Small intestine (tissue), 16 donors: ENCODE measurements at places on chromosomes 4 and X. TPM values are rescaled to one million over a fixed set of nuclear protein-coding genes. Genes with fewer than 3 reads are reported as not detected.

GRCh38 chr4:60314416-60314815 is 885.7 kb upstream of the ADGRL3 start:
- H3K4me3 ChIP-seq, result no peak overlapping the region
- no peak overlapping the region for H3K27ac ChIP-seq
- H3K4me1 ChIP-seq, result no peaks in the 10 kb centered on the region

DNA sequence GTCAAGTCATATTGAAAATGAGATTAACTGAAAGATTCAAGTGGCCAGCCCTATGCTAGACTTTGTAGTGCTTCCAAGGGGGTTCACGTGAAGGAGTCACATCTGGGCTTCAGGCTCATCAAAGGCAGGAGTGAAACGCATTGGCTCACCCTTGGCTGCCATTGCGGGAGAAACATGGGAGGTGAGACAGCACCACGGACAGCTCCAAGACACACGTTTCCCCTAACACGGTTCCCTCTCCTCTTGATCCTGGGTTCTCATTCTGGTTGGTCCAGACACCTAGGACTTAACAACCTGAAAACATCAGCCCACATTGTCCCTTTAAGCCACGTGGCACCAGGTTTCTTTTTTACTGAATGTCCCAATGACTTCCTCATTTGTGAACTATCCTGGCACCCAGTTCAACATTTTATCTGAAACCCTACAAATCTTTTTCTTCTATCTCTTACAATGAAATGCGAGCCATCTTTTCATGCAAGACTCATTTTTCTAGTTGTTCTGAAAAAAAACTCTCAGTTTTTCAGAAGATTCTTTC is 279.0 kb upstream of the VCX3A start:
- H3K4me3 ChIP-seq, result no peak overlapping the region
- DNase-seq, result no peak
- no peaks in the 10 kb centered on the region for H3K27me3 ChIP-seq
- H3K4me1 ChIP-seq, result no peaks in the 10 kb centered on the region
- no peak overlapping the region for H3K27ac ChIP-seq
- no peaks in the 10 kb centered on the region for H3K36me3 ChIP-seq

DNA sequence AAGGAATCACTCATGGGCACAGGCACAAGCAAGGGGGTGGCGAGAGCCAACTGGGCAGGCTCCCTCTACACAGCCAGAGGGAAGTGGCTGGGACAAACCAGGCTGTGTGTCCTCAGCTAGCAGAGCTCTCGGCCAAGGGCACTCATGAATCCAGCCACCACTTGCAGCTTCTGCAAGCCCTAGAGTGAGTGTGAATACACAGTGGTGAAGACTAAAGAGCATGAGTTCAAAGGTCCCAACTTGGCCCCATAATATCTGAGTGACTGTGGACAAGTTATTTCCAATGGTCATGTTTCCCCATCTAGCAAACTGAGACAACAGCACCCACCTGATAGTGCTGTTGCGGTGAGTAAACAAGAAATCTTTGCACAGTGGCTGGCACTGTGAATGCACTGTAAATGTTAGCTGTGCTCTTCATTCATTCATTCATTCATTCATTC is 51.7 kb downstream of the ADGRG2 start:
- no peak for DNase-seq
- no peaks in the 10 kb centered on the region for H3K27me3 ChIP-seq
- H3K4me1 ChIP-seq, result no peaks in the 10 kb centered on the region
- H3K36me3 ChIP-seq, result no peaks in the 10 kb centered on the region
- H3K27ac ChIP-seq, result no peak overlapping the region

- H3K4me1 ChIP-seq, result no peaks in the 10 kb centered on the region
- H3K36me3 ChIP-seq, result no peaks in the 10 kb centered on the region
Observed at GRCh38 chr4:121168446-121169281, 4.5 kb upstream of the TNIP3 start.

- no peak overlapping the region for H3K27ac ChIP-seq
- DNase-seq, result no peak
- H3K4me1 ChIP-seq, result no peaks in the 10 kb centered on the region
- H3K36me3 ChIP-seq, result no peaks in the 10 kb centered on the region
- no peak overlapping the region for H3K4me3 ChIP-seq
Observed at GRCh38 chr4:72631296-72631695, 62.3 kb upstream of the ADAMTS3 start.

DNA sequence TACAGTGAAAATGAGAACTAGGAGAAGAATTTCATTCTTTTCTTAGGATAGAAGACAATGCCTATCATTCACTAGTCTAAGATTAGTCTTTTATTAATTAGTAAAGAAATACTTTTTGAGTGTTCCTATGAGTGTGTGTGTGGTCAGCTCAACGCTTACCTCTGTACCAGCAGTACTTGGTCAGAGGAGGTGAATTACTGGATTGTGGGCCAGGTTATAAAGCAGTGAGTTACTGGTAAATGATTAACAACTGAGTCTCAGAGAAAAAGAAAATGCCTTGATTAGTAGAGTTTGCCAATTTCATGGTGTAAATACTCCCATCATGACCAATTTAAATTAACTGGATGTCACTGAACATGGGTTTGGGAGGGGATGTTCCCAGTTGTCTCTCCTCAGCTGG is 444.6 kb downstream of the STIM2 start:
- H3K27me3 ChIP-seq, result no peaks in the 10 kb centered on the region
- H3K4me3 ChIP-seq, result no peak overlapping the region
- H3K27ac ChIP-seq, result no peak overlapping the region
- H3K4me1 ChIP-seq, result no peaks in the 10 kb centered on the region

DNA sequence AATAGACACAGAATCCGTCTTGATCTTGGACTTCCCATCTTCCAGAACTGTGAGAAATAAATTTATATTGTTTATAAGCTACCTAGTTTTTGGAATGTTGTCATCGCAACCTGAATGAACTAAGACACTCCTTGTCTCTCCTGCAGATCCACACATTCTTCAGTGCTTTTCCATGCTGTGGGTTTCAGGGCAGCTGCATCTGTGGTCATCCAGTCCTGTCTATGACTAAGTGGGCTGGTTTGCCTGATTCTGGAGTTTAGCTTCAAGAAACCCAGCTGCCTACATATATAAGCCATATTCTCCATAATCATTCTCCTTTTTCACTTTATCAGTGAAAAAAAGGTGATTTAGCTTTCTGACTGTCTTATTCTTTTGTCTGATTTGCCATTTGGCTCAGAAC is 170.3 kb upstream of the KIT start:
- H3K27ac ChIP-seq, result no peak overlapping the region
- H3K27me3 ChIP-seq, result no peaks in the 10 kb centered on the region
- H3K36me3 ChIP-seq, result no peaks in the 10 kb centered on the region
- H3K4me3 ChIP-seq, result no peak overlapping the region
- DNase-seq, result no peak

DNA sequence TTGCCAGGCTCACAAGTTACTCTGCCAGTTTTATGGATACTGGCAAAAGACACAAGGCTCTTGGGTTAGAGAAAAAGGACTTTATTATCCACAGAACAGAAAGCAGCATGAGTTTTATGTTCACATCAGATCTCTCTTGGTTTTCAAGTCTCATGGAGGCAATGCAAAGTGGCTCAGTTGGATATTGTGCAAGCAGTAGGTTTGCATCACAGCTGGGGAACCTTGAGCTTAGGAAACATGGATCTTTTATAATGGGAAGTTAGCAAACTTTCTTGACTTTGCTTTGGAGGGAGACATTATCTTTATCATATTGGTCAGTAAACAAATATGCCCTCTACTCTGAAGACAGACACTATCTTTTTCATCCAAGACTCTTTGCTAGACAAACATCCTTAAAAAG is 109.2 kb upstream of the GRPR start:
- no peaks in the 10 kb centered on the region for H3K4me1 ChIP-seq
- DNase-seq, result no peak
- H3K4me3 ChIP-seq, result no peak overlapping the region
- H3K36me3 ChIP-seq, result no peaks in the 10 kb centered on the region
- no peaks in the 10 kb centered on the region for H3K27me3 ChIP-seq

DNA sequence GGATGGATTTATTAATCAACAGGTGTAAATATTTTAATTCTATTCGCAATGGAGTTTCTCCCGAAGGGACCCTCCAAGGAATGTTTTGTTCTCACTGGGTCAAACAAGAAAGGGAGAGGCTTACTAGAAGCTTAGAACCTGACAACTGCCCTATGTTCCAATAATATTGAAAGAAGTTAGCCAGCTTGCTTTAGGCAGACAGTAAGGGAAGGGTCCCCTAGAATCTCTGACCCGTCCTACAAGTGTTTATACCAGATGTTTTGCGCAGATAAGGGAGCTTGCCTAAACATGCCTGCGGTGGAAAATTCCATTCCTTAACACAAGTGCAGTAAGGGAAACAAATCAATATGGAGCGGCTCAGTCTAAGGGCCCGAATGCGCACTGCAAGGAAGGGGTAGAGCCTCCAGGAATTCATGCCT is 17.7 kb downstream of the IL21 start:
- no peaks in the 10 kb centered on the region for H3K36me3 ChIP-seq
- no peak for DNase-seq
- no peak overlapping the region for H3K4me3 ChIP-seq
- H3K27me3 ChIP-seq, result no peaks in the 10 kb centered on the region
- H3K4me1 ChIP-seq, result no peaks in the 10 kb centered on the region

DNA sequence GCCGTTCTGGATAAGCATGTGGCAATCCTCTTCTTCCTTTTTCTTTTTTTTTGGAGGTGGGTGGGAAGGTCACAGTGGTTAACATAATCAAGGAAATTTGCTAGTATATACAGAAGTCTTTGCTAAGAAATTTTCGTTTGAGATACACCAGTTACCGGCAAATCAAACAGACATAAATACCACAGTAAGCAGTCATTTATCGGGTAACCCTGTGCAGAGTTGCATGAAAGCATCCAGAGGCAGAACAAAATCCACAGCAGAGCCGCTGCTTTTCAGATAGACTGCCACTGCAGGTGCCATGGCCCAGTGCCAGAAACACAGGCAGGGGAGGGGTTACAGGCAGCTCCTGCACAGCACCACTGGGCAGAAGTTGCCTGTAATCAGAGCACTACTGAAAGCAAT is 179.1 kb upstream of the MAB21L2 start:
- DNase-seq, result peak; percentile 55
- no peaks in the 10 kb centered on the region for H3K4me1 ChIP-seq
- H3K27ac ChIP-seq, result no peak overlapping the region
- no peaks in the 10 kb centered on the region for H3K27me3 ChIP-seq
- no peak overlapping the region for H3K4me3 ChIP-seq

DNA sequence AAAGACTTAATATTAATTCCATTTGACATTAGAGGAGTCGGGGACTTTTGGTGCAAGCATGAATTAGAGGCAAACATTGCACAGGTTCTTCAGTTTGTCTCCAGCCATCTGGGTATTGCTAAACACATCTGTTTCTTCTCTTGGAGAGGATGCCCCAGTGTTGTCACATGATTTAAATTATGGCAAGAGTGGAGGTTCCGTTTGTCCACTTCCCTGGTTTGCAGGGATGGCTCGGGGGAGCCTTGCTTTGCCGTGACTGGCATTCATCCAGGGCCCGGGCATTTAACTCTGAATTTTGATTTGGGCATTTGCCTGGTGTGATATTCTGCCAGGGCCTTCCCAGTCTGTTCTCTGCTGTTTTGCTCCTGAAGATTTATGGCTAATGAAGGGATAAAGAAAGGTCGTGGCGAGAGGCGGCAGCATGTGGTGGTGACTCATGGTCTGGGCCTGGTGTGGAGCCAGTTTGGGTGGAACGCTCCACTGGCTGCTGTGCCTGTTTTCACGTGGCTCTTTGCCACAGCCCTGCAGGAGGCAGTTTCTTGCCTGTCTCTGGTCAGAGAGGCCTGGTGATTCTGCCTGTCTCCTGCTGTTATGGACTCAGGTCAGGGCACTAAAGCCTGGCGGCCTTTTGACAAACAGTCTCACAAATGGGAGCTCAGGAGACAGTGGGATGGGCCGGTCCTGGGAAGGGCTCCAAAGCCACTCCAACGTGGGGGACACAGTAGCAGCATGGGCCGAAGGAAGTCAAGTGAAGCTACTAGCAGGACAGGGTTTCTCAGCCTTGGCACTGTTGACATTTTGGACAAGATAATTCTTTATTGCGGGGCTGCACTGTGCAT is 99.4 kb upstream of the PGRMC2 start:
- peak; percentile 82 for DNase-seq
- peak overlapping the region; percentile 6 for H3K27ac ChIP-seq
- H3K27me3 ChIP-seq, result no peaks in the 10 kb centered on the region
- H3K36me3 ChIP-seq, result no peaks in the 10 kb centered on the region
- H3K4me1 ChIP-seq, result no peaks in the 10 kb centered on the region

GRCh38 chrX:39758791-39759525 is 338.8 kb downstream of the BCOR start:
- H3K27me3 ChIP-seq, result no peaks in the 10 kb centered on the region
- H3K36me3 ChIP-seq, result no peaks in the 10 kb centered on the region
- no peak for DNase-seq
- no peaks in the 10 kb centered on the region for H3K4me1 ChIP-seq

- H3K4me3 ChIP-seq, result no peak overlapping the region
- DNase-seq, result no peak
- no peak overlapping the region for H3K27ac ChIP-seq
- H3K36me3 ChIP-seq, result no peaks in the 10 kb centered on the region
- no peaks in the 10 kb centered on the region for H3K4me1 ChIP-seq
Observed at GRCh38 chrX:136176399-136176825, 29.1 kb downstream of the FHL1 start.

DNA sequence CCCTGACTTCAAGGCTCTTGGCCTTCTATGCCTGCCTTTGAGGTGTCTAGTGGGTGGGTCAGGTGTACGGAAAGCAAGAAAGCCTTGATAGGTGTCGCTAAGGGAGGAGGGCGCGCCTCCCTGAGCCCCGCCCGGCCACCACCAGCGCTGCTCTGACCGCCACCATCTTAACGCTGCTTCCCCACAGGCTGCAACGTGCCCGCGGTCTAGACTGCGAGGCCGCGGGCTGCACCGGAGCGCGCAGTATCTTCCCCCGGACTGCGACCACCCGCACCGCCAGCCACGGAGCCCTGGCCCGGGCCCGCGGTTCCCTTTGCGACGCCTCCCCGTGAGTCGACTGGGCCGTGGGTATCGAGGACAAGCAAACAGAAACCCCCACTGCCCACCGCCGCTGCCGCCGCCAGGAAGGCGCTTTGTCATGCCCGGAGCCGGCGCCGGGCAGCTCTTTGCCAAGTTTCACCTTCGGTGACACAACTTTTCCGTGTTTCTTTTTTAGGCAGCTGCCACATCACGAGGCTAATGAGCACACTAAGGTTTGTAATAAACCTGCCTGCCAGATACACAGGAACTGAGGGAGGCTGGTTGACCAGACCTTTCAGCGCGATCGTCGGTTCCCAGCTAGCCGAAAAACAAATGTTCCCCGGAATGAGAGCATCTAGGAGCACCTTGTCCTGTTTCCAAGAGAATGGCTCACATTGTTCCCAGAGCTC is 335.8 kb upstream of the F9 start:
- no peaks in the 10 kb centered on the region for H3K36me3 ChIP-seq
- DNase-seq, result peak; percentile 5
- H3K4me1 ChIP-seq, result no peaks in the 10 kb centered on the region
- H3K4me3 ChIP-seq, result peak overlapping the region; percentile 4
- no peak overlapping the region for H3K27ac ChIP-seq

POU3F4 gene
- not detected for polyA plus RNA-seq

CYBB gene
- polyA plus RNA-seq, result 14.2 TPM

SH3RF1 gene
- polyA plus RNA-seq, result 10.8 TPM

LANCL3 gene
- polyA plus RNA-seq, result 0.13 TPM

EVC gene
- 0.27 TPM for polyA plus RNA-seq

XKRX gene
- 8.1 TPM for polyA plus RNA-seq

USP26 gene
- polyA plus RNA-seq, result not detected

IBSP gene
- 0.04 TPM for polyA plus RNA-seq

HDX gene
- polyA plus RNA-seq, result 2.5 TPM
